Liver (tissue), 10 donors: ENCODE measurements at places on chromosomes 11 and 22.
A peak's percentile ranks its signal among the peaks of the same experiment; 100 is the strongest.

DNA sequence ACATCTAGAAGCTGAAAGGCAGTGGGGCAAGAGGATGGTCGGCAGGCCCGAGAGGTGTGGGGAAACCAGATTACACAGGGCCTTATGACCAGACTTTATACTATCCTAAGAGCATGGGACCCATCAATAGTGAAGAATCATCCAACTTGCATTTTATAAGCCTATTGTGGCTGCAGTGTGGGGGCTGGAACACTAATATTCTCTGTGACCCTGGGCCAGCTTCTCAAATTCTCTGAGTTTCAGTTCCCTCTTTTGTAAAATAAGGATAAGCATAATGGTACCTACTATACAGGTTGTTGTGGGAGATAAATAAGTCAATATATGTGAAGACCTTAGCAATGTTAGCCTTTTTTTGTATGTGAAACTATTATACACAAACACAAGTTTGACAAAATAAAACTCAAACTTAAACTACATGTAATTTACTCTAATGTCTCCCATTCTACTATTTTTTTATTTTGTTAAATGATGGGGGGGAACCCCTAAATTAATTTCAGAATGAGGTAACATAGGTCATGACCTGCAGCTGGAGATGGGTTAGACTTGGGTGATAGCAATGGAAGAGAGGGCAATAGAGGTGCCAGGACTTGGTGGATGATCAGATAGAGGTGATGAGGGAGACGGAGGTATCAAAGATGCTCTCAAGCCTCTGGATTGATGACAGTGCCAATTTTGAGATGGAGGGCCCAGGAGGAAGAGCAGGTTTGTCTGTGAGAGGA, 30.1 kb downstream of the SMCO4 start:
- no peak overlapping the region for H3K27ac ChIP-seq
- no peaks in the 10 kb centered on the region for H3K36me3 ChIP-seq
- no peak for DNase-seq
- H3K4me1 ChIP-seq: peaks cover 11% of the 10 kb centered on the region

GRCh38 chr11:116793772-116794097, 2.1 kb upstream of the APOA5 start:
- no peak overlapping the region for H3K27ac ChIP-seq
- no peak for DNase-seq
- H3K36me3 ChIP-seq: no peaks in the 10 kb centered on the region
- H3K4me1 ChIP-seq: peaks cover 54% of the 10 kb centered on the region
- H3K4me3 ChIP-seq: no peak overlapping the region

DNA sequence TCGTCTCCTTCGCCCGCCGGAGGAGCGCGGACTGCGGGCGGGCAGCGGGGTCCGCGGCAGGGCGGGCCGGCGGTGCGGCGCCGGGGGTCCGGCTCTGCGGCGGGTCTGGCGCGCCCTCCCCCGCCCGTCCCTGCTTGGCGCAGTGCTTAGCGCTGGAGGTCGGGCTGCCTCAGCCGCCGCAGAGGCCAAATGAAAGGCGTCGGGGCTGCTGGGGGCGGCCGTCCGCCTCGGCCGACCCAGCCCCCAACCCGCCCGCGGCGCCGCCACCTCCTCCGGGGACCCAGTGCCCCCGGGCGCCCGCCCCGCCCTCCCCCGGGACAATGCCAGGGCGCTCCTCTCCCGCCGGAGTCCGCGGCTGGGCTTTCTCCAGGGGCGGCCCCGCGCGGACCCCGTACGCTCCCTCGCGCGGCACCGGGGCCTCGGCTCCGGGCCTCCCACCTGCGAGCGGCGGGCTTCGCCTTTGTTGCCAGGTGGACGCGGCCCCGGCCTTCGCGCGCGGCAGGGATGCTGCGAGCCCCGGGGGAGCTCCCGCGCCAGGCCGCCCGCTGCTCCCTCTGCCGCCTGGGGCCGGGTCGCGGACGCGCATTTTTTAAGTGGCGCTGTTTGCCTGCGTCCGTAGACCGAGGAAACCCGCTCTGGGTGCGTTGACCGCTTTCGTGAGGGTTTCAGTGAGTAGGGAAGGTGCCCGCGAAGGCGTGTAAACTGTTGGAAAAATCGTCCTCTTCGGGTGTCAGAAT, 583 bp downstream of the APLP2 start:
- no peaks in the 10 kb centered on the region for H3K27me3 ChIP-seq
- peak overlapping the region; percentile 76 for H3K4me3 ChIP-seq
- peaks cover 5% of the 10 kb centered on the region for H3K4me1 ChIP-seq
- DNase-seq: peak; percentile 58

DNA sequence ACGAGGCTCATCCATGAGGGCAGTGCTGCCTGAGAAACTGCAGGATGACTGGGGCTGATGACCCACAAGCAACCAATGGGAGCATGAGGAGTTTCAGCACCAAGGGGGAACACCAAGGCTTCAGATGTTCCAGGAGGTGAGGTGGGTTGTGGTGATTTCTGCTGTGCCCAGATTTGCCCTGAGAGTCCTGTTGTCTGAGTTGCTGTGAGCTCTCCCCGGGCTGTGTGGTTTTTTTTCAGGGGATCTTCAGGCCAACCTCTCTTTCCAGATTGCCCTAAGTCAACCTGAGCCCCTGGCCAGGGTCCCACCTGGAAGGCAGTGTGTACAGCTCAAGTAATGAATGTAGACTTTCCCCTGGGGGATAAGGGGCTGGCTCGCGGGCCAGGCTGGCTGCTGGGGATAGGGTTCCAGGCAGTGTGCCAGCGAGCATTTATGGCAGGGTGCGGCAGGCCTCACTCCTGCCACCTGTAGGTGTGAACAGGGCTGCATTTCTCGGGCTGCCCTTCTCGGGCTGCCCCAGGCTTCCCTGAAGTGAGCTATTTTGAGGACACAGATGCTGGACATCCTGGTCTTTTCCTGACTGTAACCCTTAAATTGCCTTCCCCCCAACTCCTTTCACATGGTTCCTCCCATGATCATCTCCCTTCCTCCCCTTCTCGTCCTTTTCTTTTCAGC, 9.8 kb downstream of the SLC22A6 start:
- H3K4me3 ChIP-seq: no peak overlapping the region
- H3K4me1 ChIP-seq: no peaks in the 10 kb centered on the region
- no peak overlapping the region for H3K27ac ChIP-seq
- no peaks in the 10 kb centered on the region for H3K36me3 ChIP-seq

GRCh38 chr11:113282898-113283437, 31.4 kb upstream of the TTC12 start:
- no peak overlapping the region for H3K27ac ChIP-seq
- H3K4me3 ChIP-seq: no peak overlapping the region
- H3K36me3 ChIP-seq: no peaks in the 10 kb centered on the region
- H3K4me1 ChIP-seq: no peaks in the 10 kb centered on the region

GRCh38 chr11:79672786-79673185, 232.0 kb upstream of the TENM4 start:
- no peak overlapping the region for H3K27ac ChIP-seq
- H3K4me1 ChIP-seq: no peaks in the 10 kb centered on the region
- H3K36me3 ChIP-seq: no peaks in the 10 kb centered on the region
- peaks cover 3% of the 10 kb centered on the region for H3K27me3 ChIP-seq
- no peak overlapping the region for H3K4me3 ChIP-seq
- DNase-seq: no peak

DNA sequence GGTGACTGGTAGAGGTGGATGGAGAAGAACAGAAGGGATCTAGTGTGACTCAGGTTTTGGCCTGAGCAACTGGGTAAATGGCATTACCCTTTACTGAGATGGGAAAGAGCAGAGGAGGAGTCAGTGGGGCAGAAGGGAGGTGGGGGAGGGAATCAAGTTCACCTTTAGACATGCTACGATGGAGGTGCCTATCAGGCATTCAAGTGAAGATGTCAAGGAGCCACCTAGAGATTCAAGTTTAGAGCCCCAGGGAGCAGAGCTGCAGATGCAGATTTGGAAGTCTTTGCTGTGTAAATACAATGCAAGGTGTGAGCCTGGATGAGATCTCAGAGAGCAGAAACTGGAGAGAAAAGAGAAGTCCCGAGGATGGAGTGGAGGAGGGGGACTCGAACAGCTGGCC, 979 bp upstream of the MOGAT2 start:
- peaks cover 10% of the 10 kb centered on the region for H3K4me1 ChIP-seq
- no peak overlapping the region for H3K4me3 ChIP-seq
- H3K36me3 ChIP-seq: no peaks in the 10 kb centered on the region
- no peak overlapping the region for H3K27ac ChIP-seq
- no peak for DNase-seq

DNA sequence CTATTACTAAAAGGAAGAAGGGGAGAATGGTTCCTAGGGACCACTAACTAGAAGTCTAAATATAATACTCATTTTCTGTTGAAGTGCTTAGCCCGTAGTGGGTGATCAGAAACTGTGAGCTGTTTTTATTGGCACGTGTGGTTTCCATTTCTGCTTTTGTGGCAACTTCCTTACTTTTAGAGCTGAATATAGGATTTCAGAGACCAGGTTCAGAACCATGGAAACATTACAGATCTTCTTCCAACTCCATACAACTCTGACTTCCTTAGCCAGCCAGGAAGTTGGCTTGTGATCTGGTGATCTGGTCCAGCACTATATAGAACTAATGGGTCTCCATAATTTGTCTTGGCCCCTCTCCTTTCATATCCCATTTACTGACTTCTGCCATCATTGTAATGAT, 2.6 kb upstream of the ME3 start:
- no peak overlapping the region for H3K27ac ChIP-seq
- no peaks in the 10 kb centered on the region for H3K36me3 ChIP-seq
- DNase-seq: no peak
- H3K4me1 ChIP-seq: peaks cover 17% of the 10 kb centered on the region

DNA sequence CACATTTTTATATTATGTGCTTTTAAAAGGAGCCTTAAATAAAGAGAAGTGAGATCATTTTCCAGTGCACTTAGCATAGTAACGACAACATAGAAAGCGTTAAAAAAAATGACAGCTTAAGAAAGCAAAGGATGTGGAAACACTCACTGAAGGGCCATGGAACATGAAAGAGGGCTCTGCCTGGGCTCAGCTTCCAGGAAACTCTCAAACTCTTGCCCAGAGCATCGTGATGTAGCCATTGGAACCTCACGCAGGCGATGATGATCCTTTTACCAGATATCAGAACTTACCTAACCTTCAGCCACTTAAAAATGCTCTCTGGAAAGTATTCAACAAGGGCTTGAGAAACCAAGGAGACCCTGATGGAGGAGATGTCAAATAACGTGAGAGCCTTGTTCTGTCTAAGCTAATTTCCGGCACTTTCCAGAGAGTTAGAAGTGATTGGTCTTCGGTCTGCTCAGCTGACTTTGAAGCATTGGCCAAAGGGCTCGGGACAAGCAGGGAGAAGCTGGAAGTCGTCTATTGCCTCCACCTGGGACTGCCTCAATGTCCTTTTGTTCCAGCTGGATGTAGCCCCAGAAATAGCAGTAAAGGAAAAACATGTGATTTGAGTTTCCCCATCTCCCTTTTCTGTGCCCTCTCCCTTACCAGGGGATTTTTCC, 21.5 kb upstream of the ETS1 start:
- no peaks in the 10 kb centered on the region for H3K36me3 ChIP-seq
- no peak for DNase-seq
- H3K4me1 ChIP-seq: no peaks in the 10 kb centered on the region
- H3K27me3 ChIP-seq: no peaks in the 10 kb centered on the region
- H3K27ac ChIP-seq: no peak overlapping the region

- no peaks in the 10 kb centered on the region for H3K36me3 ChIP-seq
- H3K27ac ChIP-seq: no peak overlapping the region
- DNase-seq: no peak
- no peaks in the 10 kb centered on the region for H3K4me1 ChIP-seq
- no peak overlapping the region for H3K4me3 ChIP-seq
- no peaks in the 10 kb centered on the region for H3K27me3 ChIP-seq
These were observed 59.6 kb downstream of the GUCY1A2 start for GRCh38 chr11:106958517-106959248.

- no peaks in the 10 kb centered on the region for H3K4me1 ChIP-seq
- no peak overlapping the region for H3K27ac ChIP-seq
- DNase-seq: no peak
- H3K4me3 ChIP-seq: no peak overlapping the region
These were observed 15.9 kb upstream of the NFRKB start for GRCh38 chr11:129911298-129911697.

DNA sequence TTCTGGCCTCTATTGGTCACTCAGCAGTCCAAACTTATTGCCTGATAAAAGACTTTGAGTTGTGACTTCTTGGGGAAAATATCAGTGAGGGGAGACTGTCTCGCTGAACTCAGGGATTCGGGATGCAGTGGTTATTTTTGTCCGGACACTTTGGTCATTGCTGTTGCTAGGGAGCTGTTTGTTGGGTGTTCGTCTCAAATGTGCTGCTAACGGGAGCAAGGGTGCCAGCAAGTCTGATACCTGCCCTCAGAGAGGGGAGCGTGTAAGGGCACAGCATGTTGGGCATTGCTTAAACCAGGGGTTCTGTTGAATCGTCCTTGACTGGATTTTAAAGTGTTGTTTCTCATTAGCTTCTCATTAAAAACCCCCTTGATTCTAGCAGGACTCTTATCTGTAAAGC, 49.2 kb upstream of the SLC25A18 start:
- DNase-seq: no peak
- no peak overlapping the region for H3K27ac ChIP-seq
- H3K4me1 ChIP-seq: no peaks in the 10 kb centered on the region
- peaks cover 18% of the 10 kb centered on the region for H3K36me3 ChIP-seq

GRCh38 chr11:20090654-20091374, 69.5 kb downstream of the DBX1 start:
- H3K27me3 ChIP-seq: no peaks in the 10 kb centered on the region
- H3K27ac ChIP-seq: no peak overlapping the region
- no peak overlapping the region for H3K4me3 ChIP-seq
- no peaks in the 10 kb centered on the region for H3K4me1 ChIP-seq
- H3K36me3 ChIP-seq: peaks cover 44% of the 10 kb centered on the region

DNA sequence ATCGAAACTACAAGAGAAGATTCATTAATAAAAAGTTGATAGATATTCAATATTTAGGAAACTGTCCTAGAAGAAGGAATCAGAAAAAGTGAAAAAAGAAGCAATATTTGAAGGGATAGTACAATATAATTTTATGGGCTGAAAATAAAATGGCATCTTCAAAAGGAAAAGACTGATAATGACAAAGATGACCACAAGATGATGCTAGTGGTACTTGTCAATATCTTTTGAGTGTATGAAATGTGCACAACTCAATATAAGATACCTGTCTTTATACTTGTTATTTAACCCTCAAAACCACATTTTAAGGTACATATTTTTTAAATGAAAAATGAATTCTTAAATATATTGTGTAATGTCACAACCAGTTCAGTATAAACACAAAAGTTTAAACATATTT, 1059.6 kb upstream of the RAG2 start:
- H3K27ac ChIP-seq: no peak overlapping the region
- DNase-seq: no peak
- no peaks in the 10 kb centered on the region for H3K36me3 ChIP-seq
- no peak overlapping the region for H3K4me3 ChIP-seq

- no peak for DNase-seq
- H3K4me1 ChIP-seq: no peaks in the 10 kb centered on the region
- no peaks in the 10 kb centered on the region for H3K27me3 ChIP-seq
- H3K36me3 ChIP-seq: peaks cover 63% of the 10 kb centered on the region
These were observed 39.1 kb downstream of the SNX19 start for GRCh38 chr11:130876931-130877915.

- peaks cover 4% of the 10 kb centered on the region for H3K4me1 ChIP-seq
- no peak overlapping the region for H3K4me3 ChIP-seq
- no peak overlapping the region for H3K27ac ChIP-seq
- no peak for DNase-seq
These were observed 28.3 kb downstream of the RAB39A start for GRCh38 chr11:107956543-107956942.
